Thoracic aorta (tissue), 2 donors: ENCODE measurements at places on chromosomes 12 and 14. TPM values are rescaled to one million over a fixed set of nuclear protein-coding genes. Genes with fewer than 3 reads are reported as not detected.

DNA sequence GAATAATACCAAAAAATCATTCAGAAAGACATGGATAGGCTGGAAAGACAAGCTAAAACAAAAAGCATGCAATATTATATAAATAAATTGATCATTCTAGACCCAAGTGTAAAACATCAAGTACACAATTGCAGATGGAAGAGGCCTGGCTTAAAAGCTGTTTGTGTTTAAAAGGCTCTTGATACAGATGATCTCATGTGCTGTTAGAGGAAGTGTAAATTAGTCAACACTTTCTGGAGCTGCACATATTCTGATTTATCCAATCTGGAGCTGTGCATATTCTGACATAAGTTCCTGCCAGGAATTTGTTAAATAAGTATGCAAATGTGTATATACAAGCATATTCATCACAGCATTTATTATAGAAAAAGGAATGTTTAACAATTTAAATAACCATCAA is 273.1 kb downstream of the RPS29 start:
- no peaks in the 10 kb centered on the region for H3K27me3 ChIP-seq
- no peak overlapping the region for H3K4me3 ChIP-seq
- DNase-seq: no peak
- H3K27ac ChIP-seq: no peak overlapping the region

AP1G2 gene
- 61.7 TPM for total RNA-seq

INHBC gene
- not detected for total RNA-seq

- no peaks in the 10 kb centered on the region for H3K27me3 ChIP-seq
- H3K4me1 ChIP-seq: peaks cover 6% of the 10 kb centered on the region
- H3K27ac ChIP-seq: no peak overlapping the region
- H3K36me3 ChIP-seq: no peaks in the 10 kb centered on the region
- H3K4me3 ChIP-seq: no peak overlapping the region
Observed at GRCh38 chr12:47394070-47394469, 311.8 kb downstream of the RPAP3 start.

- no peak for DNase-seq
- H3K36me3 ChIP-seq: no peaks in the 10 kb centered on the region
Observed at GRCh38 chr12:32906399-32907165, 10.0 kb upstream of the PKP2 start.

- no peaks in the 10 kb centered on the region for H3K36me3 ChIP-seq
- H3K4me3 ChIP-seq: peak overlapping the region; percentile 32
- H3K4me1 ChIP-seq: peaks cover 24% of the 10 kb centered on the region
- peaks cover 9% of the 10 kb centered on the region for H3K27me3 ChIP-seq
- no peak overlapping the region for H3K27ac ChIP-seq
- no peak for DNase-seq
Observed at GRCh38 chr12:64826234-64826633, 1.8 kb downstream of the TBC1D30 start.

- no peaks in the 10 kb centered on the region for H3K27me3 ChIP-seq
- H3K4me1 ChIP-seq: peaks cover 40% of the 10 kb centered on the region
- no peak for DNase-seq
Observed at GRCh38 chr12:12244341-12244740, 22.5 kb downstream of the LRP6 start.

GRCh38 chr14:58598804-58599525 is 38.8 kb upstream of the DACT1 start:
- H3K27me3 ChIP-seq: no peaks in the 10 kb centered on the region
- no peak overlapping the region for H3K27ac ChIP-seq
- H3K4me1 ChIP-seq: no peaks in the 10 kb centered on the region
- no peaks in the 10 kb centered on the region for H3K36me3 ChIP-seq
- H3K4me3 ChIP-seq: no peak overlapping the region

DNA sequence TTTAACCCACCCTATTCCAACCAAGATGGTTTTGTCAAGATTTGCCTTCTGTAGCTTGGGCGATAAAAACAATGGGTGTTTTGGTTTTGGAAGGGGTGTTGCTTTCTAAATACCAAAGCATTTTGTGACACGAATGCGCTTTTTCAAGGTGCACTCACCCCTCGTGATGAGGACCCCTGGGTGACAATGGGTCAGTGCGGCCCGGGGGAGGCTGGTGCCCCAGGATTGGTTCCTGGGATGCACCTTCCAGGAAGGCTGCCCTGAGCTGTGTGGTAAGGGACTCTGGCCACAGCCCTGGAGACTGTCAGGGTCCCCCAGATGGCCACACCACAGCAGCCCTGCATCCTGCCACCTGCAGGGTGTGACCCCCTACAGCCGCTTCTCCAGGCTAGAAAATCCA is 180.6 kb upstream of the MYL2 start:
- no peak overlapping the region for H3K27ac ChIP-seq
- no peak for DNase-seq
- no peaks in the 10 kb centered on the region for H3K4me1 ChIP-seq
- H3K36me3 ChIP-seq: no peaks in the 10 kb centered on the region
